ENCODE measurements at places on chromosomes 4 and X.

- DNase-seq: peak; percentile 87
Measured at GRCh38 chr4:54067166-54067565, 2.8 kb upstream of the CHIC2 start.

DNA sequence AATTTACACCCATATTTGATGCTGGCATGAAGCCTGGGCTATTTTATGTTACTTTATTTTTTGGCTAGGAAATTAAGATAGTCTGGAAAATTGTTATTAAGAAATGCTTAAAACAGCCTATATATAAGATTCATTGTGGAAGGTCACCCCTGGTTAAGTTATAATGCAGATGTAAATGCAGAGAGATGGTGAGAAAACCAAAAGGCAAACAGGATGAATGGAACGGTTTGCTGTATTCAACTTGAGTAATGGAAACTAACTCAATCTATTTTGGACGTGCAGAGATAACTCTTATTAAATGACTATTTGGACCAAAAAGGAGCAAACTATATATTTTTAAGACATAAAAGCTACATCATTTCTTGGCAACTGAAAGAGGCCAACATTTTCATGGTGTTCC, 446.3 kb upstream of the FRG1 start:
- no peak for DNase-seq

DNA sequence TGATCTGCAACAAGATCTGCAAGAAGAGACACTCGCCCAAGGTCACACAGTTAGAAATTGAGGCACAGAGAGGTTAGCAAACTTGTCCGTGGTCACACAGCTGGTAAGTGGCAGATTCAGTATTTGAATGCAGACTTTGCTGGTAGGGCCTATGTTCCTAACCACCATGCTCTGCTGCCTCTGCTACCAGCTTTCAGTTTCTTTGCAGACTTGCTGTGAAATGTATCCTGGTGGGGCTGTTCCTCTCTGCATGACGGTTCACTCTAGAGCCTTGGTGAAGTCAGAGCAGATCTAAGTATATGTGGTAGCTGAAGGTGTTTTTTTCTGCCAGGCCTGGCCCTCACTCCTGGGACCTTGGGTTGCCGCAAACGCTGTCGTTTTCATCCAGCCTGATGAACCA, 87.1 kb downstream of the BEND2 start:
- DNase-seq: no peak

DNA sequence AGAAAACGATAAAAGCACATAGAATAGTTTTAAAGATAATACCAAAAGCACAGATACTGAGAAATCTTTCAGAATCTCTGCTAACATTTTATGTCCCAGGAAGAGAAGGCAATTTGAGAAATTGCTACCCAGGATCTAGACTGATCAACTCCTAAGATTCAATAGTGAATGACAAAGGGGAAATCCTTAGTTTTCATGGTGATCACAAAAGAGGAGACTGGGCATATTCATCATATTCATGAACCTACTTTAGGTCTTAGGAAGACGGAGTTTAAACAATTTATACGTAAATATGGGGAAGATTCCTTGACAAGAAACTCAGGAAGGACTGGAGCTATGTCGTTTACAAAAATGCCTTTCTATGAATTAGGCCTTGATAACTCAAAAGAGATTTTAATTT, 87.3 kb downstream of the SHISA3 start:
- no peak for DNase-seq
